ENCODE measurements at places on chromosomes 5 and 9. TPM values are rescaled to one million over a fixed set of nuclear protein-coding genes. Genes with fewer than 3 reads are reported as not detected.

CDKN2A gene
- not detected for total RNA-seq

PLPP7 gene
- 1.1 TPM for total RNA-seq

CNTLN gene
- total RNA-seq, result 6.7 TPM

SPINK6 gene
- 0.61 TPM for total RNA-seq

CDC20B gene
- total RNA-seq, result 0.21 TPM

MYO10 gene
- total RNA-seq, result 191 TPM

PHF24 gene
- 1.3 TPM for total RNA-seq

PLEKHG4B gene
- 0.53 TPM for total RNA-seq

CRB2 gene
- not detected for total RNA-seq

GPR150 gene
- not detected for total RNA-seq

PCDHGA12 gene
- 13.8 TPM for total RNA-seq

PRUNE2 gene
- total RNA-seq, result 90.9 TPM

C9orf152 gene
- not detected for total RNA-seq

NTRK2 gene
- 1.0 TPM for total RNA-seq

CNTNAP3B gene
- total RNA-seq, result 9.0 TPM

SVEP1 gene
- not detected for total RNA-seq

FOXE1 gene
- 0.79 TPM for total RNA-seq
